Activated T-helper 2 cell treated with anti-CD3 and anti-CD28 coated beads, Interferon-gamma antibody, Interleukin-2, Interleukin-4, amounts not matched to agents 10 μg/mL and 5 μg/mL and 100 μg/mL, durations not matched to agents 14 hours and 24 hours and 36 hours (primary cell): ENCODE measurements at places on chromosomes 4 and X. TPM values are rescaled to one million over a fixed set of nuclear protein-coding genes. Genes with fewer than 3 reads are reported as not detected.
A peak's percentile ranks its signal among the peaks of the same experiment; 100 is the strongest.

Gene TCP11X2
- not detected in 2 replicates for total RNA-seq

Gene RBM47
- total RNA-seq: 32.9 and 34.8 TPM in 2 replicates

Gene SLC38A5
- total RNA-seq: 146 and 147 TPM in 2 replicates

Gene NPNT
- total RNA-seq: 0.14 TPM in 1 of 2 replicates, not detected in the other

Gene CABS1
- total RNA-seq: not detected in 2 replicates

DNA sequence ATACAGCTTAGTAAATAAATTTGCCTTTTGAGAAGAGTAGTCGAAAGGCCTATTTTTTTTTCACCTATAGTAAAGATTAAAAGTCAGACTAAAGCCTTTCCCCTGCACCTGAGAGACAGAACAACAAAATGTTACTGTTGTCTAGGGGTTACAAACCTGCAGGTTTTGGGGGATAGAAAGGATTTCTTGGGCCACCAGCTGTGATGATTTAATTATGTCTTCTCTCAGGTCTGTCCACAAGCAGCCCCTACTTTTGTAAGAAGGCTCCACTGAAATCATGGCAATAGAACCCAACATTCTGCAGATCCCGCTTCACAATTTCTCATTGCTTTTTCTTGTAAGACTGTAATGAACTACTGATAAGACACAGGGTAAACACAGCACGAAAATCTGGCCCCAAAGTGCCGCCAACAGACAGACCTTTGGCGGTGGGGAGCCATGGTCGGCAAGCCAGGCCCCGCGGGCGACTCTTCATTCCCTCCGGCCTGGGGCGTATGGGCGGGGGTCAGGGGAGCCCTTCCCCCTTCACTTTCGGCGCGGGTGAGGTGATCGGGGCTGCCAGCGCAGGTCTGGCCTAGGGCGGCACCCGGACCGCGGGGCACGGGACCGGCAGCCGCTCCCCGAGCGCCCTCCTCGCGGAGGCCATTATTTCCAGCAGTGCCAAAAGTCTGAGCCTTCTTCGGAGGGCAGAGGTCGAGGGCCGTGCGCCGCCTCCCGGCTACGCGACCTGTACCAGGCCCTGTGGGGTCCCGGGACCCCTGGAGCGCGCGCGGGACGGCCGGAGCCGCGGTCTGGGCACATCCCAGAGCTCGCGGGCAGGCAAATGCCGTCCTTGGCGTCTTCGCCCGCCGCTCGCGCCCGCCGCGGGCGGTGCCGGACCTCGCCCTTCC, 812 bp upstream of the KDM6A start:
- DNase-seq: peak; percentile 28

DNA sequence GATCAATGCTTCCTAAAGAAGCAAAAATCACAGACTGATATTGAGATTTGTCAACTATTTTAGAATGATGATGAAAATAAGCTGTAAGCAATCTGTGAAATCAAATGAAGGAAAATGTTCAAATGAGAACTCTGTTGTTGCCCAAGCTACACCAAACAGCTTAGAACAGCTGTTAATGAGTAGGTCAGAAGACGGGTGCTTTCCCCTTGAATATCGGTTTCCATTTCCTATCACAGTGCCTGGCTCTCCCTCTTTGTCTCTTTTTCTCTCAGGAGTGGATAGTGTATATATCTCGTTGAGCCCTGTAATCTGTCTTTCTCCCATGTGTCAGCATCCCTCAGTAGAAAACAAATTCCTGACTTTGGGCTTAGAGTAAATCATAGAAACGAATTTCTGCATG, 1592.9 kb upstream of the TENM3 start:
- no peak for DNase-seq

DNA sequence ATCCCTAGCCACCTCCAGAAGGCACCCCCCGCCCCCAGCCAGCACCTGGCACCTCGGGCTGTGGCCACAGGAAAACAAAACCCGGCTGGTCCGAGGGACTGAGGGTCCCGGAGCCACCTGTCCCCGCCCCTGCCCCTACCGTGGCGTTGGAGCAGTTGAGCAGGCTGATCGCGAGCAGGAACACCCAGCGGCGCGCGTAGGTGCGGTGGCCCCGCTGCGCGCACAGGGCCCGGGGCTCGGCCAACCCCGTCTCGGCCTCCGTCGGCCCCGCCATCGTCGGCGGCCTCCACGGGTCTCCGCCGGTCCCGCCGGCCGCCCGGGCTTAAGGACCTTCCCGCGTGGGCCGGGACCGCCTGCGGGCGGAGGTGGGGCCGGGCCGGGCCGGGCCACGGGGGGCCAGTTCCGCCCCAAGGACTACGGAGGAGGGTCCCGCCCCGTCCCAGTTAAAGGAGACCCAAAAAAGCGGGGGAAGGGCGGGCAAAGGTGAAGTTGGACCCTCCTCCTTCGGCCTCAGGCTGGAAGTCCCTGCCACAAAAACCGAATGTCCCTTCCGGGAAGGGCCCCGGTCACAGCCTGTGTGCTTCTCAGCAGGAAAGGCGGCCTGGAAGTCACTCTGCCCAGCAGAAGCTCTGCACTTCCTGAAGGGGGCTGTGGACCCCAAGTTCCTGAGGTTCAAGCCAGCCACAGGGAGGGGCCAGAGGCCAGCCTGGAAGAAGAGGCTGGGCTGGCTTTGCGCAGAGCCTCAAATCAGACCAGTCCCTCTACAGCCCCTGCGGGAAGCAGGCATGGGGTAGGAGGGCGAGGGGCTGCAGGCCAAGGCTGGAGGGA, at the start of gene SLC49A3:
Gene SLC49A3, minus strand, starts transcription at position 298 of the 828 bp plus-strand sequence. Its CDS starts 24 bp downstream, at position 274.
- DNase-seq: no peak

- DNase-seq: no peak
Measured at GRCh38 chr4:20378181-20378580, 126.5 kb downstream of the SLIT2 start.

DNA sequence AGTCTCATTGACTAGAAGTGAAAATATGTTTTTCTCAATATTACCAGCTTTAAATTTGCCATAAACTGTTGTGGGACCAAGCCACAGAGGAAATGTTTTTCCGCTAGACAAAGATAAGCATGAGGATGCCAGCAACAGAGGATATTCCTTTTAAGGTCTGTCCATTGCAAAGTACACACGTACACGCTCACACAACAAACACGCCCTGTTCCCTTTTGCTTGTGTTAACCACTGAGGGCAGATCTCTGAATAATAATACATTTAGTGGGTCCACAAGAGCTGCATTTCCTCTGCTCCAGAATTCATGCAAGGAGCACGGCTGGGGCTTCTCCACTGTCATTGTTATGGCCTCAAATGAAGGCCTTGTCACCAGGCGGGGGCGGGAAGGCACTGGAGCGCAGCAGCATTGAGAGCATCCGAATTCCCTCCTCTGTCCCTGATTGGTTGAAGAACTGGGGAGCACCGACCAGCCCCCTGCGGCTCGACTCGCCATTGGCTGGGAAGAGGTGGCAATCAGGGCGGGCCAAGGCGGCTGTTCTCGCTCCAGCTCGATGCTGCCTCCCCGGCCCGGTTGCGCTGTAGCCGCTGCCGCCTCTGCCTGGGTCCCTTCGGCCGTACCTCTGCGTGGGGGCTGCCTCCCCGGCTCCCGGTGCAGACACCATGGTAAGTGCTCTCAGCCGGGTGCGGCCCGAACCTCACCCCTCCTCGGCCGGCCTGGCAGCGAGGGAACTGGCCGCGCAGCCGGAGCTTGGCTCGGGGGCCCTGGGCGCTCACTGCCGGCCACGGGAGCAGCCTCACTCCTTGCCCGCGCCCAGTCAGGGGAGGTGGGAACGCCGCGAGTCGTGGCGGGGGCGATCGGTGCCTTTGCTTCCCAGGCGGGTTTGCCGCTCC, at the start of gene GUCY1B1:
Gene GUCY1B1, plus strand, starts transcription at position 541 of the 891 bp plus-strand sequence. Its CDS starts 120 bp downstream, at position 661.
- peak; percentile 68 for DNase-seq

- DNase-seq: no peak
Measured at GRCh38 chrX:24424948-24425347, 40.1 kb upstream of the PDK3 start.

DNA sequence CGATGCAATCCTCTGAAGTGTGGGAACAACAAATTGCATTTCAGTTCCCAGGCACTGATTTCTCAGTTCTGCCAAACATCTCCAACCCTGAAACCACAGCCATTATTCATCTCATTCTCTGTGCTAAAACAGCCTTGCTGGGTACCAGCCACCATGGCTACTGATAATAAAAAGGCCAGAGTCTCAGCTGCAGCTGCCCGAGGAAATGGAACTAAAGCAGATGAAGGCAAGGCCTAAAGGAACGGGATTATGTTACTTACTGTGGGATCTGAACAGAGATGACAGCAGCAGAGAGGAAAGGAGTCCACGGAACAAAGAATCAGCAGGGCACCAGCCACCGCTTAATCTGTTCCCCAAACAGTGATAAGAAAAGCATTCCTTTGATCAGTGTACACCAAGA, 155.7 kb downstream of the PAPSS1 start:
- DNase-seq: no peak

DNA sequence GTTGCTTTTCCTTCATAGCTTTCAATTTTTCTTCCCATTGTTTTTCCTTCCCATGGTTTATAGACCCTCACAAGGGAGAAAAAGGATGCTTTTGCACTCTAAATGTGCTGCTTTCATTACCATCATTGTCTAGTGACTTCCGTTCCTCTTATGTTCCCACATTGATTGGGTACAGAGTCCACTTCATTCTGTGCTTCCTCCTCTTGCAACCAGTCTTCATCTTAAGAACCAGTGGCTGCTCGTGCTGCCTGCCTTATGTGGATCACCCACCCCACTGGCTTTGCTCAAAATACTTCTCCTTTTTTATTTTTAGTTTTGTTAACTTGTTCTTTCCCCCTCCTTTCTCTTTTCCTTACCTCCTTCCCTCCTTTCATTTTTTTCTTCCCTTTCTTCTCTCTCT, 76.5 kb upstream of the BOD1L1 start:
- no peak for DNase-seq

- no peak for DNase-seq
Measured at GRCh38 chr4:124111922-124112321, 600.6 kb downstream of the ANKRD50 start.

DNA sequence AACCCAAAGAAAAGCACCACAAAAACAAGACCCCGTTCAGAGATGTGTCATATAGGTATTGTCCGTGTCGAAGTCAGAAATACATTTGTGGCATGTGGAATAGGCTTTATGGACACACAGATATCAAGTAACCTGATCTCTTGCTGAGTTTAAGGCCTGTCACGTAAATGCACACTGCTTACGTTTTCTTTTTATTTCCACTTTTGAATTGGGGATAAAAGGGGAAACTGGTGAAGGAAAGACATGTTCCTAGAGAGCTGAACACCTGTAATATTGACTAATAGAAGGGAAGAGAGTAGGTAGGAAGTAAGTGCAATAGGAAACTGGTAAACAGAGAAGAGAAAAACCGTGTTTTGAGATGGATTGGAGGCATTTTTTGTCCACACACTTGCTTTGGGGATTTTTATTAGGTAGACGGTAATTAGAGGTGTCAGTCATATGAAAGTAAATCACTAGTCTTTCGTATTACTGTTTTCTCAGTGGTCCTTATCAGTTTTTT, 24.9 kb downstream of the TMEM131L start:
- DNase-seq: no peak

DNA sequence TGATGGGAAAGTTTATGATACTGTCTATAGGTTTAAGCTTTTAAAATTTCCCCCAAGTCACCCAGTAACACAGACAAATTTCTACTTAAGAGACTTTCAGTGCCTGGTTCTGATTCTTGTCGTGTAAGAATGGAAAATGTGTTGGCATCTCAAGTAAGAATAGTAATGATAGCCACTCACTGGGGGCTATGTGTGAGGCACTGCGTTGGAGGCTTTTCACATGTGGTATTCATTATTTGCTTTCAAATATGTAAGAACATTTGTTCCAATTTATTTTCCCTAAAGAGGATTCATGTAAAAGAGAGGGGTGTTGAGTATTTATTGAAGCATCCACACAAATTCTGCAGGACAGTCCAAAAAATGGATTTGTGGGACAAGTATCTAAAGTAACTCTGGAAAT, 143.6 kb downstream of the FNIP2 start:
- no peak for DNase-seq

DNA sequence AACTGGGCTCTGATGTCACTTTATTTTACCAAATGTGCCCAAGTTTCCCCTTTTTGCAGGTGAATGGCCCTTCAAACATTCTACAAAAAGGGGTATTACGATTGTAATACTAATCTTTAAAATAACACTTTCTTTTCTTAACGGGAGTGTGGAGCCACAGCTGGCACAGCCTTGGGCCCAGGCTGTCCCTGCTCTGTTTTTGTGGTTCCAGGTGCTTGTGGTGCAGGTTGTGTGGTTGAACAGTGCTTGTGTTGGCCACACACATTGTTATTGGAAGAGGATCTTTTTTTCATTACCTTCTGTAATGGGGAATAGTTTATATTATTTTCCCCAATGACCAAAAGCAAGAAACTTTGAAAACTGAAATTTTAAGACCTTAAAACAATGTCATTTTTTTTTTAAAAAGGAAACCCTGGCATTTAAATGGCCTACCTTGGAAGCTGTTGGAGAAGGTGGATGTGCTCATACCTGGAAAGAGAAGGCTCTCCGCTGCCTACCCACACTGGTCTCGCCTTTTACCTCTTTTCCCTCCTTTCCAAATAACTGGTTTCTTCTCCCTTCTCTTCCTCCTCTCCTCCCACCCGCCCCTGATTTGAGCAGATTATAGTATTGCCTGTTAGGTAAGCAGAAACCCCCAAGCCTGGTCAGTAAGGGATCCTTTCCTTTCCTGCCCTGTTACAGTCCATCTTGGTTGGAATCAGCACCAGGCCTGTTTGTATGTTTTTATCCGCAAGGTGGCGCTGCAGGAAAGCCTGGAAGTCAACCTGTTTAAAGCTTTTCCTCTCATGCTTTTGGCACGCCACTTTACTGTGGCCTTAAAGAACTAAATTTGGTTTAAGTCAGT, 28.6 kb downstream of the HADH start:
- DNase-seq: peak; percentile 70

DNA sequence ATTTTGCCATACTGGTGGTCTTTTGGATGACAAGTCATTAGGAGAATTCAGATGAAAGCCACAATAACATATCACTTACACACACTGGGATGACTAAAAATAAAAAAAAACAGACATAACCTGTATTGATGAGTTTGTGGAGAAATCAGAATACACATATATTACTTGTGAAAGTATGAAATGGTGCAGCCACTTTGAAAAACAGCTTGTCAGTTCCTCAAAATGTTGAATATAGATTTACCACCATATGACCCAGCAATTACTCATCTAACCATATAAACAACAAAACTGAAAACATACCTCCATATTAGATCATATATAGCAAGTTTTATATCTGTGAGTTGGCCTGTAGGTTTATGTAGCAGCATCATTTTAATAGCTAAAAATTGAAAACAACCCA, 608.7 kb downstream of the TLL1 start:
- no peak for DNase-seq

DNA sequence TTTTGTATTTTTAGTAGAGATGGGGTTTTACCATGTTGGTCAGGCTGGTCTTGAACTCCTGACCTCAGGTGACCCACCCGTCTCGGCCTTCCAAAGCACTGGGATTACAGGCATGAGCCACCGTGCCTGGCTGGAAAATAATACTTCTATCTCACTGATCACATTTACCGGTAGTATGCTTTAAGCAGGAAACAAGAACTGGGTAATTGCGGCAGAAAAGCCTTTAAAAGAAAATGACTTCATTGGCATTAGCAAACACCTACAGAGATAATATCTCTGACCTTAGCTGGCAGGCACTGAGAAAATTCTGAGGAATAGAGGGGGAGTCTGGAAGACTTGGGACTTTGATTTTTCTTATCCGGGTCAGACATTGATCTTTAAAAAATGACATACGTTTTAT, 78.5 kb downstream of the SHROOM3 start:
- no peak for DNase-seq
